ENCODE measurements at places on chromosomes 5 and 9. TPM values are rescaled to one million over a fixed set of nuclear protein-coding genes. Genes with fewer than 3 reads are reported as not detected.

CCDC171 gene
- 1.8 TPM for total RNA-seq

C9orf43 gene
- 0.89 TPM for total RNA-seq

TAF1L gene
- total RNA-seq = not detected

PCDHGA7 gene
- total RNA-seq = 4.1 TPM

SOX30 gene
- total RNA-seq = 0.33 TPM

TAF11L12 gene
- total RNA-seq = not detected

IL5 gene
- total RNA-seq = not detected

DENND1A gene
- total RNA-seq = 19.1 TPM

ITGA1 gene
- total RNA-seq = 3.7 TPM

FOXB2 gene
- total RNA-seq = not detected

TRIP13 gene
- total RNA-seq = 80.8 TPM

GABRA6 gene
- not detected for total RNA-seq

KIAA0825 gene
- total RNA-seq = 2.2 TPM

RLN2 gene
- total RNA-seq = 2.3 TPM

TCF7 gene
- 2.6 TPM for total RNA-seq

IFNA21 gene
- total RNA-seq = not detected

TNFSF8 gene
- total RNA-seq = not detected

ANKRD18A gene
- 1.9 TPM for total RNA-seq

FAM153A gene
- not detected for total RNA-seq

KIF20A gene
- total RNA-seq = 102 TPM

NRARP gene
- total RNA-seq = 0.38 TPM

ZDHHC21 gene
- total RNA-seq = 2.9 TPM

MARCOL gene
- total RNA-seq = not detected

HAUS6 gene
- total RNA-seq = 6.3 TPM
